ENCODE measurements at places on chromosomes 11 and 22. TPM values are rescaled to one million over a fixed set of nuclear protein-coding genes. Genes with fewer than 3 reads are reported as not detected.

SESN3 gene
- 86.2 TPM for total RNA-seq

CELSR1 gene
- total RNA-seq = 1.2 TPM

CBLIF gene
- not detected for total RNA-seq

KCTD14 gene
- 0.36 TPM for total RNA-seq

MIOX gene
- total RNA-seq = 0.52 TPM

C11orf52 gene
- total RNA-seq = not detected

CCDC87 gene
- 0.16 TPM for total RNA-seq

BEST1 gene
- not detected for total RNA-seq

GGTLC3 gene
- total RNA-seq = not detected

POU2AF3 gene
- not detected for total RNA-seq

PTPMT1 gene
- total RNA-seq = 22.2 TPM

CLCF1 gene
- 1.1 TPM for total RNA-seq

XNDC1N gene
- 24.3 TPM for total RNA-seq

IL17REL gene
- total RNA-seq = not detected

NELL1 gene
- total RNA-seq = not detected

B4GALNT4 gene
- total RNA-seq = 0.39 TPM

PRG3 gene
- not detected for total RNA-seq

FGF3 gene
- not detected for total RNA-seq

SYTL2 gene
- 32.7 TPM for total RNA-seq

BTBD10 gene
- 19.3 TPM for total RNA-seq

GLYATL1 gene
- total RNA-seq = not detected

GUCY1A2 gene
- not detected for total RNA-seq

TMEM151A gene
- 0.13 TPM for total RNA-seq

PISD gene
- 35.2 TPM for total RNA-seq

UQCR10 gene
- total RNA-seq = 59.7 TPM

PGA4 gene
- total RNA-seq = not detected

RASD2 gene
- not detected for total RNA-seq

NFAM1 gene
- 0.25 TPM for total RNA-seq

GALNT18 gene
- total RNA-seq = not detected

RAG1 gene
- total RNA-seq = 0.68 TPM

JAML gene
- total RNA-seq = 161 TPM

RASSF10 gene
- total RNA-seq = not detected

Data from naive thymus-derived CD8-positive, alpha-beta T cell (primary cell).